Tibial nerve (tissue), 4 donors: ENCODE measurements at places on chromosomes 1 and 21.
A peak's percentile ranks its signal among the peaks of the same experiment; 100 is the strongest.

GRCh38 chr1:182397653-182398393, 2.6 kb downstream of the TEDDM1 start:
- DNase-seq, result no peak

DNA sequence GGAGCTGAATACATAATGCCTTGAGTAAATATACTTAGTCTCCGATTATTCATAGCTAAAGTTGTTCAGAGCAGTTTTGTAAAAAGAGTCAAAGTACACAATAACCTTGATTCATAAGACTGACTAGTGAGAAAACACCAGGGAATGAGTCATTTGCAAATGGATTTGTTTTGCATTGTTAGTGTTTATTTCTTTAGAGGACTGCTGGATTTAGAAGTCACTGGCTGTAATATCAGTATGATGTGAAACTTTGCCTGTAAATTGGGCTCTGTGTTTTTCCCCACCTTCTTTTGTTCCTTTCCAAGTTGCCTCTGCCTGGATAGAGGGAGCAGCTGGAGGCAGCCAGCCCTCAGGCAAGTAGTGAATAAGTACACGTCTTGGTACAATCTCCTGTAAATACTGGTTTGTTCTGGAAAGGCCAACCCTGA, 474.7 kb downstream of the NUF2 start:
- no peak for DNase-seq

DNA sequence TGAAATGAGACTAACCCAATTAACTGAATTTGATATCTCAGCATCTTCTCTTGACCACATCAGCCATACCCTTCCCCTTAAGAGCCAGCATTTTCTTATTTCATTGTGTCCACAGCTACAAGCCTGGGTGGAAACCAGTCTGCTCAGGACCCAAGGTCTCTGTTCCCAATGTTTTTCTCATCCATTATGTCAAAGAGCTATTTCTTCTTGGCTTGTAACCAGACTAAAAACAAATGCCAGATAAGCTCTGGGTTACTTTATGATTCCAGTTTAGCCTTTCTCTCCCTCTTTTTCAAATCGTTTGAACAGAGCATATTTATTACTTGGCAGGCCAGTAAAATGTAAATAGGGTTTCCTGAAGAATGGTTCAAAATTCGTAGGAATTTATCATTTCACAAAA, 109.3 kb upstream of the SPATA6 start:
- DNase-seq, result no peak

DNA sequence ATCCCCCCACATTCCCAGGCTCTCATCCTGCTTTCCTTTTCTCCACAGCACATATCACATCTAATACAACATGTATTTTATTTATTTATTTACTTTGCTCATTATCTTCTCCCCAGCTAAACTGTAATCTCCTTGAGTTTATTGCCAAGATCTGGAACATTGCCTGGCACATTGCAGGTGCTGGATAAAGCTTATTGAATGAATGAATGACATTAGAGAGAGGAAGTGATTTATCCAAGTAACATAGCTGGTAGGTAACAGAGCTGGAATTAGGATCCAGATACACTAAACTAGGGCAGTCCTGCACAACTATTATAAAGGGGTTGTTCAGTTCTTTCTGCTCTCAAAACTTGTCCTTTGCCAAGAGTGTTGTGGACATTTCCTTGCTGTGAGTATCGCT, 8.6 kb upstream of the PTAFR start:
- no peak for DNase-seq

GRCh38 chr1:106753066-106753465, 303.4 kb upstream of the PRMT6 start:
- DNase-seq, result no peak

- no peak for DNase-seq
Observed at GRCh38 chr1:8962812-8963530, 17.3 kb downstream of the CA6 start.

DNA sequence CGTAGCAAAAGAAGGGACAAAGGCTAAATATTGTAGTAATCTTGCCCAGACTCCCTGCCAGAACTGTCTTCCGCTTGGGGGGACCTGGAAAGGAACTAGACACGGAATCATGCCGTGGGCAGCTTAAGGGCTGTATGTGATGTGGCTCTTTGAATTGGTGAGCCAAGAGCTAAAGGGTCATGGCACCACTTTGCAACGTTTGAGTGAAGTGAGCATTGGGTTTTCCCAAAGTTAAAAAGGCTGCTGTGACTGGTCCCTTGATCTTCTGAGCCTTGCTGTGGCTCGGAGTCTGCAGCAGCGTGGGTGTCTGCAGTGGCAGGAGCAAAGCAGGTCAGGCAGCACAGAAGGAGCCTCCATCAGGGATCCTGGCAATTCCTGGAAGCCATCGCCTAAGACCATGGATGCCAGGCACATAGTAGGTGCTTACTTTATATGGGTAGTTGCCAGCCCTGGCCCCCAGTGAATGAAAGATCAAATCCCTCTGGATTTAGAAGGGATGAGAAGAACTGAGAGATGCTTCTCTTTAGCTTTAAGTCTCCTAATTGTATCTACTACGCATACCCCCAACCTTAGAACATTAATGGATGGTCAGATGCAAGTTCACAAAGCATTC, 1.8 kb downstream of the SMYD2 start:
- no peak for DNase-seq

- DNase-seq, result no peak
Observed at GRCh38 chr1:174969977-174970376, 29.8 kb upstream of the CACYBP start.

- DNase-seq, result no peak
Observed at GRCh38 chr1:213864091-213864490, 123.7 kb upstream of the PROX1 start.

- DNase-seq, result no peak
Observed at GRCh38 chr1:168826269-168826668, 97.3 kb upstream of the DPT start.

GRCh38 chr1:226749467-226749866, 10.4 kb upstream of the ITPKB start:
- DNase-seq, result no peak

DNA sequence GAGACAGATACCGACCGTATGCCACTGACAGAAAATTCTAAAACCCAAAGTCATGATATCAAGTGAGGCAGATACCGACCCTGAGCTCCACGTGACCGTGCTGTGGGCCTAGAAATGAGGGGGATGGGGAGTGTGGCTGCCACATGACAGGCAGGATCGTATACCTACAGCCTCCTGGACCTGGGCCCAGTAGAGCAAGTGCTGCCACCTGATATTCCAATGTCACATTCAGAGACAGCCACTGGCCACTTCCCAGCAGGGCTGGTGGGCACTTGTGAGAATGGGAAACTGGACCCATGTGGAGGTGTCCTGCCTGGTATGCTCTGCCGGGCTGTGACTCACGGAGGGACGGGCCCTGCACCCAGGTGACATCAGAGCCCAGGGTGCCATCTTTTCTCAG, 44.6 kb upstream of the CLDN14 start:
- DNase-seq, result no peak

GRCh38 chr1:187121661-187122060, 292.9 kb downstream of the PLA2G4A start:
- no peak for DNase-seq

- no peak for DNase-seq
Observed at GRCh38 chr1:117327011-117327410, 40.2 kb upstream of the MAN1A2 start.

DNA sequence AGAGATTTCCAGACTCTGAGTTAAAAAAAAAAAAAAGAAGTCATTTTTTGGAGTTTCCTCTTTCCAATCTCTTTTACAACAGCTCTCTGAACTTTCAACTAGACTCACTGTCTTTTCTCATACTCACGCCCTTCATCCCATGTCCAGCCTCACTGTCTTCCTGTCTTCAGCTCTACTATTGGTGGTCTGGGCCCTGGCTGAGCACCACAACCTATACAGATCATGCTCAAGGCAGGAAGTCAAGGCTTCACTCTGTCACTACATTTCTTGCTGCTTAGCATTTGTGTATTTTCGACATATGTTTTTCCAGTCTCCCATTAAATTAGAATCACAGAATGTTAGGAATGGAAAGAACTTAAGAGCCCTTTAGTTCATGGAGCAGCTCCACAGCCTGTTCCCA, 106.4 kb upstream of the PPP2R5A start:
- no peak for DNase-seq

DNA sequence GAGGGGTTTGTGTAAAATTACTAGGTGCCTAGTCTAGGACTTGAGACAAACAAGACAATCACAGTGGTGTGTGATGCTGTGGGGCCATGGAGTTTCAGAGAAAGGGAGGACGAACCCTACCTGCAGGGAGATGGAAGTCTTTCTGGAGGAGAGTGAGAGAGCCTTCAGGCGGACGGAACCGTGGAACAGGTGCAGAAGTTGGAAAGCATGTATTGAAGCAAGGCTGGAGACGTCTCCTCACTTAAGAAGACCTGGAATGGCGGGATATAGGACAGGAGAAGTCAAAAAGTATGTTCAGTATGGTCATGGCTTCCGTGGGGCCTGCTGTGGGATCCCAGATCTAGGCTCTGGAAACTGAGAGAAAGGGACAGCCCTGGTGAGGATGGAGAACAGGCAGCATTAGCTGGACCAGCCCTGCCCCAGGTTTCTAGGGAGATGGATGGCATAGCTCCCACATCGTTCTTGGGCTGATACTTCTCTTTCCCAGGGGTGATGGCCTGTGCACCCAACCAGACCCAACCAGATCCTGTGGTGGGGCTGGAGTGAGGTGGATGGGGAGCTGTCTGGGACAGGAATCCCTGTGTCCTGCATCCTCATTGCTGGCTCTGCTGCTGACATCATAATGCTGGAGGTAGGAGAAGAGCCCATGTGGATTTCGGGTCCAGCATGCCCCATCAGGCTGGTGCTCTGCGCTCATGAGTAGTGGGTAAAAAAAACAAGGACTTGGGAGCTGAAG, 15.0 kb upstream of the LRP8 start:
- no peak for DNase-seq

DNA sequence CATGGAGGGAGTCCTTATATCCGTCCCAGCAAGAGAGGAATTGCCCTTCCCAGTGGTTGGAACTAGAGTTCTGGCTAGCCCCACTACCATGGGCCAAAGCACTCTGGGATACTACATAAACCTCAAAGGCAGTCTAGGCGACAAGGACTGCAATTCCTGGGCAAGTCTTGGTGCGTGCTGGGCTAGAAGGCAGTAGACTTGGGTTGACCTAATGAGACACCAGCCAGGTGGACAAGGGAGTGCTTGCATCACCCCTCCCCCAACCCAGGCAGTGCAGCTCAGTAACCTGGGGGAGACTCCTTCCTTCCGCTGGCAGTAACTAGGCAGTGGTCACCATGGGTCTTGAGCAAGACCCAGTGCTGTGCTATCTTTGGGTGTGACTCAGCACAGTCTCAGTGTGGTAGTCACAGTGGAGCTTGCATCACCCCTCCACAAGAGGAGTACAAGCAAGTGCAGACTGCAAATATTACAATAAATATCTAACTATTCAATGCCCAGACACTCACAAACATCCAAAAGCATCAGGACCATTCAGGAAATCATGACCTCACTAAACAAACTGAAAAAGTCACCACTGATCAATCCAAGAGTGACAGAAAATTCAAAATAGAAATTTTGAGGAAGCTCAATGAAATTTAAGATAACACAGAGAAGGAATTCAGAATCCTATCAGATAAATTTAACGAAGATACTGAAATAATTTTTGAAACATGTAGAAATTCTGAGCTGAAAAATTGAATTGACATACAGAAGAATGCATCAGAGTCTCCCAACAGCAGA, 84.7 kb upstream of the LYPLAL1 start:
- DNase-seq, result peak; percentile 12

- peak; percentile 64 for DNase-seq
Observed at GRCh38 chr1:156625436-156626078, 6.3 kb downstream of the HAPLN2 start.

DNA sequence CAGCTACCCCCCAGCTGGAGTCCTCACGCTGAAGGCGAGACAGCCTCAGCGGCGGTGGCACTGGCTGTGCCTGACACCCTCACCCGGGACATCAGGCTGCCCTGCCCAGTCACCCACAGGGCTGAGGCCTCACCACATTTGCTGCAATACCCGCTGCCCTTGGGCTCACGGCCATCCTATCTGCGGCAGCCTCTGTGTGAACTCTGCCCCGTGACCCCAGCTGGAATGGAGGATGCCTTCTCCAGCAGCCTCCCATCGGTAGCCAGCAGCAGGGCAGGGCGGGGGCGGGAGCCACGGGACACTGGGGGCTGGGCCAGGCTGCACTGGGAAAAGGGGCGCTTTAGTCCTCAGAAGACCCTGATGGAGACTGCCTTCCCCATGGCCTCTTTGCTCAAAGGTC, 112.4 kb upstream of the ZBTB40 start:
- DNase-seq, result no peak

DNA sequence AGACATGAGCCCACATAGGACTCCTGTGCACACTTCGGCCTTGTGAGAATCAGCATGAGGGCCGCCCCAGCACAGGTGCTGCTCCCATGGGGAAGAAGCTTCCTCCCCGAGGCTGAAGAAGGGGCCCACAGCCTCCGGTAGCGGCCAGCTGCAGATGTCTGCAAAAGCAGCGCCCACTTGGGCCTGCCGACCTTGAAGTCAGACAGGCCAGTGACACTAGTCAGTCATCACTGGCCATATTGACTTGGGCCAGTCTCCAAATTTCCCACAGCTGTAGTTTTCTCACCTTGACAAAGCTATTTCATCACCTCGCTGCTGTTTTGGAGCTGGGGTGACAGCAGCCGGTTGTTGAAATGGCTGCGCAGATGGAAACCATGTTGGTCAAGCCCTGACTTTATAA, 83.0 kb downstream of the RIPK4 start:
- no peak for DNase-seq

GRCh38 chr1:30668546-30669327, 54.6 kb downstream of the MATN1 start:
- no peak for DNase-seq

DNA sequence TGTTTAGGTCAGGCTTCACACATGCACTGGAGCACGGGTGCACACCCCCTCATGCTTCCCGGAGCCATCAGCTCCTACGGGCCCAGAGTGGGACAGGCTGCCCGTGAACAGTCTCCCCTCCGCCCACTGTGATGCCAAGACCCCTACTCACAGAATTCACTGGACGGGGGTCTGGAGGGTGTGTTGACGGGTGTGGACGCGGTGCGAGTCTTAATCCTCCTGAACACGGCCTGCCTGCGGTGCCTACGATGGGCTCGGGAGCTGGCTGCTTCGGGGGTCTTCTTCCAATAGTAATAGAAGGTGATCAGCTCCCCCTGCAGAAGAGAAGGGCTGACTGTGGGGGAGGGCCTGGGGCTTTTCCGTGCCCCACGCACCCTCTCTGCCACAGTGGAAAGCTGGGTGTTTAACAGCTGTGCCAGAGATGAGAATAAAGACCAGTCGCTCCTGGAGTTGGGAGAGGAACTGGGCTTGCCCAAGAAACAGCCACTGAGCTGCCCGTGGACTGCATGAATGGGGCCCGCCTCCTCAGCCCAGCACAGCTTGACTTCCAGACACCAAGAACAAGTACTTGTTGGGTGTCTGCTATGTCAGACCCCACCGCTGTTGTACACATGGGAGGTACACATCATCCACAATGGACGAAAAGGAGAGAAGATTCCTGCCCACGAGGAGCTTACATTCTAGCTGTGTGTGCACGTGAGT, 47.9 kb downstream of the SLC45A1 start:
- DNase-seq, result no peak

DNA sequence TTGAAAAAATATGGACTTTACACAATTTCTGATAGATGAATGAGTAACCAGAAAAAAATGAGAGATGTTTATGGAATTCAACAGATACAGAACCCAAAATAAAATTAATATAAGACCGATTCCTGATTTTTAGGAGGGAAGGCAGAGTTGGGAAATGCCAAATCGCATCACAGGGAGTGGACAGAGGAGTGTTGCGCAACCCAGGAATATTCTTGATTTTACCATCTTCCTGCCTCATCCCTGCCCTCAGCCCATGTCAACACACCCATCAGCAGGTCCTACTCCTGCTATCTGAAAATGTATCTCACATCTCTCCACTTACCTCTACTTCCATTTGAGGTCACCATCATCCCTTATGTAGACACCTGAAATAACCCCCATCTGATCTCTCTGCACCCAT, 221.0 kb downstream of the DSCAM start:
- no peak for DNase-seq
